Activated CD8-positive, alpha-beta memory T cell treated with anti-CD3 and anti-CD28 coated beads for 48 hours (primary cell): ENCODE measurements at places on chromosomes 6 and 20.

- no peak for DNase-seq
Measured at GRCh38 chr6:38054527-38055202, 235.1 kb downstream of the ZFAND3 start.

GRCh38 chr20:45251884-45252560, 2.3 kb downstream of the SLPI start:
- no peak for DNase-seq

GRCh38 chr6:25290306-25291060, 11.3 kb downstream of the CARMIL1 start:
- no peak for DNase-seq

DNA sequence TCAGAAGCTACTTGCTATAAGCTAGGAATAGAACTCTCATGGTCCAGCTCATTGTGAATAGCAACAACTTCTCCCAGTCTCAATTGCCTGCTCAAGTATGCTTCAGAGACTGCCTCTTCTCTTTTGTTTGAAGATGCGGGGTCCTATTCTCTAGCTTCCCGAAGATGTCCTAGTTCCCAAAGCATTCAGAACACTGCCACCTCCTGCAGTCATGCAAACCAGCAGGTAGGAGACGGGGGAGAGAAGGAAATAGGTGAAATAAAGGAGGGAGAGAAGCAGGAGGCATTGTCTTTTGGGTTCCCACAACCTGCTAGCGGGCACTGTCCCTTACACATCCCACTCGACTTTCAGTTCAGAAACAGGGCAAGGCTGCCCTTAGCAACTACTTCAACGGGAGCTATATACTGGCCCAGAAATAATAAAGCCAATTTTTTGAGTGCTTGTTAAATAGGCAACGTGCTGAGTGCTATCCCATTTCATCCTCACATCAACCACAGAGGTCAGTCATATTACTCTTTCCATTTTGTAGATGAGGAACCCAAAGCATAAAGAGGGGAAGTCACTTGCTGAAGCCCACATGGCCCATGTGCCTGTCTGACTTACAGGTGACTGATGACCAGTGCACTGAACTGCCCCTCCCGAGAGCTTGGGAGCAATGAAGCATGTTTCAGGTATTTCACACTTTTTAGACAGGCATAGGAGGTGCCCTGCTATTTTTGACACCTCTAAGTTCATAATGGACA, 61.9 kb upstream of the ATXN1 start:
- no peak for DNase-seq

DNA sequence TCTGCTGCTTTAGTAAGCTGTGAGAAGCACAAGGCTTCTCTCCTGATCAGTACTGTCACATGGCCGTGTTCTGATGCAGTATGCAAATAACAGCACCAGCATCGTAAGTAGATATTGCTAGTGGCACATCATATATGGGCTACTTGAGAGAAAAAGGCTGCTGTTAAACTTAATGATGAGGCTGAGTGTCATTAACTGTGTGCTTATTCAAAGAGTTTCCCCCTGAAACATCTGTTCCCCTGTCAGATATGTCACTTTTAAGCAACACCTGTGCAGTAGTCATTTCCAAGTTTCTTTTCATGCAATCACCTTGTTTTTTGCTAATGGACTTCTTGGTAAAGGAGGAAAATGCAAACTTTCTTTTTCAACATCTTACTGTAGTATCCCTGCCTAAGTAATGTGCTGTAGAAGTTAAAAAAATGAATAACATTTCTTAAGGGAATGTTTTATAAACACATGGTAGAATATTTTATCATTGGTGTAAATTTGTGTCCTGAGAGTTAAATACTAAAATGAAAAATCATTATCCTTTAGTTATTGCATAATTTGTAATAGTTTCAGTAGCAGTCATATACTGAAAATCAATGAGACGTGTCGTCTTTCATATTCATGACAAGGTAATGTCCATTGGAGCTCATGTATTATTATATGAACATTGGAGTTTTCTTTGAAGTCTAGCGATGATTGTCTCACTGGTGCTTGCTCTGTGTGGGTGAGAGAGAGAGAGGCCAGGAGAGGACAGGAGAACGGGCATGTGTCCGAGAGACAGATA, 366.3 kb downstream of the CDKAL1 start:
- no peak for DNase-seq

GRCh38 chr6:13485923-13486562, 1.4 kb downstream of the GFOD1 start:
- no peak for DNase-seq

DNA sequence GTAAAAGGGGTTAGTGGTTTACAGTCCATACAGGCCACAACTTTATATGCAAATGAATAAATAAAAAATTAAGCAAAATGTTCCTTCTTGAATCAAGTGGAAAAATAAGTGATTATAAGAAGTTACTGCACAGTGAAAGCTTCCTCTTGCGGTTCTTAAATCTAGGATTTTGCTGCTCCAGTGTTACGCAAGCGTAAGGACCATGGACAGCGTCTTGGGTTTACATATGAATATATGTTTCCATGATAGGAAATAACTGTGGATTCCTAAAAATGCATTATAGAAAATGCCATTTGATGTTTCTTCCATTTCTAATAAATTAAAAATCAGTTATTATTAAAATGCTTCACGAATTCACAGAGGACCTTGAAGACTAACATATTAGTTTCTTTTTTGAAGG, 176.6 kb upstream of the POU3F2 start:
- no peak for DNase-seq

- no peak for DNase-seq
Measured at GRCh38 chr6:149489967-149490366, 5.2 kb upstream of the ZC3H12D start.

DNA sequence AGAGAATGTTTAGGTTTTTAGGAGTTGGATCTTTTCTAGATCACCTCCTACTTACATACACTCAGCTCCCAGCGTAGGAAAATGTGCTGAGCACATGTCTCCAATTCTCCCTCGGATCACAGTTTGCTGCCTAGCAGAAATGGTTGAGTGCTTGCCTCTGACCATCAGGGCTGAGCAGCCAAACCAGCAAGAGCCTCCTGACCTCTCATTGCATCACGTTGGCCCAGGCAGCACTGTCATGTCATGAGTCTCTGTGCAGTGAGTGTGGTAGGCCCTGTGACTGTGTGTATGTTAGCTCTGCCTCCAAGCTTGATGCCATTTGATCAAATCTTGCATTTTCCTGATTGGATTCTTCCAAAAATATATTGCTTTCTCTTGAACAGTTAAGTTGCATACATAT, 112.0 kb downstream of the LRRC1 start:
- no peak for DNase-seq

- DNase-seq = no peak
Measured at GRCh38 chr6:109381061-109381746, 1.1 kb downstream of the CD164 start.

DNA sequence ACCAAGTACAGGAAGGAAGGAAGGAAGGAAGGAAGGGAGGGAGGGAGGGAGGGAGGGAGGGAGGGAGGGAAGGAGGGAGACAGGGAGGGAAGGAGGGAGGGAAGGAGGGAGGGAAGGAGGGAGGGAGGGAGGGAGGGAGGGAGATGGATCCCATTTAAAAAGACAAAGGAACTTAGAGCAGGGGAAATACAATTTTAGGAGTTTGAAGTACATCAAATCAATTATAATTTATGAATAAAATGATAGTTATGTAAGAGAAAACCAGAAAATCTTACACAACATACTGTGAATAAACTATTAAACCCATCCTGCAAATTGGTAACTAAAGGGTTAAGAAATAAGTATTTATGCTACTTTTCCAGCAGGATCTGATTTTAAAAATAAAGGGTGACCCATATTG, 475.9 kb downstream of the HDGFL1 start:
- no peak for DNase-seq

DNA sequence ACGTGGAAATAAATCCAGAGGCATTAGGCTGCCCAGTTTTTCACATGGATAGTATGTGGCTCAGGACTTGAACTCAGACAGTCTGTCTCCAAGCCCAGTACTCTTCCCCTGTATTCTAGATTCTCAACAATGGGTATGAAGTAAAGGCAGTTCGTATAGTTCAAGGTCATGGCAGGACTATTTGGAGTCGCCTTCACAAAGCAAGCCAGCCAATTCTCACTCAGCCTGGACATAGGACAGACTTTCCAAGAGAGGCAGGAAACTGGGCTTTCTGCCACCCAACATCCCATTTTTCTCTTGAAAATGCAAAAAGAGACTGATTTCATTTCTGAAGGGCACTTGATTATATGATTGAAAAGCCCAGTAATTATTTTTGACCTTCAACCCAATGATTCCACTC, 111.0 kb downstream of the EDN1 start:
- no peak for DNase-seq

- no peak for DNase-seq
Measured at GRCh38 chr6:139648430-139649000, 274.1 kb upstream of the CITED2 start.

DNA sequence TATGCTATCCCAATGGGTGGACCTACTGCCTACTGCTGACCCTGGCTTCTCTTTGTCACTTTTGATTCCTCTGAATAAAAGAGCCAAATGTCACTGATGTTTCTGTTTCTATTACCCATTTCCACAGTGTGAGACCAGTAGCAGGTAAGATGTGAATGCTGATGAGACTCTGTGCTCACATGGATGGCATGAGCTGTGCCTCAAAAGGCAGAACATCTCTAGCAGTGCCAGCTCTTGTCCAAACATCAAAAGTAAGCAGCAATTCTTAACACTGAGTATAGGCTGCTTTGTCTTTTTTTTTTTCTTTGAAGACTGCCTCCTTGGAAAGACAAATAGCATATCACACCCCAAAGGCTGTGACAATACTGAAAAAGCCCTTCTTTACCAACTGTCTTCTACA, 459.2 kb upstream of the RUNX2 start:
- DNase-seq = no peak

GRCh38 chr20:37726321-37726720, 32.5 kb downstream of the CTNNBL1 start:
- no peak for DNase-seq

DNA sequence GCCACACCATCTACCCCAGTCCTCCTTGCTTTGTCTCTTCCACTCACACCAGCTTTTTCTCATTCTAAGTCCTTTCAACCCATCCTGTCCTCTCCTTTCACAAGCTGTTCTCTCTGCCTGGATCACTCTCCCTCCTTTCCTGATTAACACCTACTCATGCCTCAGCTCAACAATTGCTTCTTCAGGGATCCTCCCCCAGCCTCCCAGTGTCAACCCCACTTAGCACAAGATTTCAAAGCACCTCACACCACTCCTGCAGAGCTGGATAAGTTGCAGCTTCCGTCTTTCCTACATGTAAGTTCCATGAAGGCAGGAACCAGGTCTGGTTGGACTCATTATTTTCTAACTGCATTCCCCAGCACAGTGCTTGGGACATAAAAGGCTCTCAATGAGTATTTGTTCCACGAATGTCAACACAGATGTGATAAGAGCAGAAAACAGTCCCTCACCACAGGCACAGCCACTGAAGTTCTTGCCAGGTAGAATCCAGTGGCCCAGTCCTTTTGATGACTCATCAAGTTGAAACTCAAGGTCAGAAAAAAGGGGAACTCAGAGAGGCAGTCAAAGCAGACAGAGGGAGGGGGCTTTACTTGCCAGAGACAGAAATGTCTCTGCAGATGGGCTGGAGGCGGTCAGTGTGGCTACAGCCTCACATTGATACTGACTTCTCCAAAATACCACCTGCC, 193.4 kb upstream of the PRDM1 start:
- DNase-seq = no peak

GRCh38 chr6:84556541-84557335, 207.7 kb downstream of the TBX18 start:
- no peak for DNase-seq

- DNase-seq = no peak
Measured at GRCh38 chr6:79984261-79984660, 20.2 kb upstream of the TTK start.

DNA sequence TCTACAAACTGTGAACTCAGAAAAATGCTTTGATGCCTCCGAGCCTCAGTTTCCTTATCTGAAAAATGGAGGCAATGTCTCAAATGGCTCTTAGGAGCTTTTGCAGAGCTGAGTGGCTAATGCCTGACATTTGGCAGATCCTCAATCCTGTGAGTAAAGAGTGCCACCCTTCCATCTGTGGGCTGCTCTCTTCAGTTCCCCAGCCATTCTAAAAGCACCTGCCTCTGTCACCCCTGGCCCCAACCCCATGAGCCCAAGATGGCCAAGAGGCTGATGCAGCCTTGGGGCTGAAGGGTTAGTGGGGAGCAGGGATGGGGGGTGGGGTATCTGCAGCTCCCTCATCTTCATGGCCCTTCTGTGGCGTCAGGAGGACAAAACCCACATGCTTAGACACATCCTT, 14.5 kb upstream of the GUCA1A start:
- DNase-seq = no peak

DNA sequence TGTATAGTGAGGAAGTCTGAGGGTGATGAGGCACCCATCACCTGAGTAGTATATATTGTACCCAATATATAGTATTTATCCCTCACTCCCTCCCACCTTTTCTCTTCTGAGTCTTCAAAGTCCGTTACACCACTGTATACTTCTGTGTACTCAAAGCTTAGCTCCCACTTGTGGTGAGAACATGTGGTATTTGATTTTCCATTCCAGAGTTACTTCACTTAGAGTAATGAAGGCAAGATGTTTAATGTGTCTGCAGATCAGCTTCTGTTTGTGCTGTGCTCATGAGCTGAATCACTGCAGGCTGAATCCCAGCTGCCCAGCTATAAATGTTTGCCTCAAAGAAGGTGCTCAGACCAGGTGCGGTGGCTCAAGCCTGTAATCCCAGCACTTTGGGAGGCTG, 139.3 kb upstream of the FOXA2 start:
- DNase-seq = no peak

DNA sequence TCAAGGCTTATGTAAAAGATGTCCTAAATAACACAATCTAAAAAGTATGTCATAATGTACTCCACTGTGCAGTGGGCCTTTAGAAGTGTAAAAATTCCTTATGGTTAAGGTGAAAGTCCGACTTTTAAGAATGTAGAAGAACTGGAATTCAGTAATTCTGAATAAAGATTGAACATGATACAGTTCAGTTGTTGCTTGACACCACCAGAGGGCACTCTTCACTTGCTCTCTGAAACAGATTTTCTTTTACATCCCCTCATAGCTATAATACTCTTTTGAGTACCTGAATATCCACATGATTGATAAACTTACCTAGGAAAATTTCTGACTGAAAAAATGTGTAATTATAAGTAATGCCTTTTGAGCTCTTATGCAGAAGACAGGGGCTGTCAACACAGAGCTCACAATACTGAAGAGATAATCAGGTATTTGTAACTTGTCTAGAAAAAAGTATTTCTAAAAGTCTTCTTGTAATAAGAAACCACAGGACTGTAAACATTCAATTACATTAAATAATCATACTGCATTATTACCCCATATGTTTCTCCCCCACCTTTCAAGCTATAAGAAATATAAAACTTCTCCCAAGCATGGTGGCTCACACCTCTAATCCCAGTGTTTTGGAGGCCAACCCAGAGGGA, 92.1 kb downstream of the POPDC3 start:
- DNase-seq = no peak

DNA sequence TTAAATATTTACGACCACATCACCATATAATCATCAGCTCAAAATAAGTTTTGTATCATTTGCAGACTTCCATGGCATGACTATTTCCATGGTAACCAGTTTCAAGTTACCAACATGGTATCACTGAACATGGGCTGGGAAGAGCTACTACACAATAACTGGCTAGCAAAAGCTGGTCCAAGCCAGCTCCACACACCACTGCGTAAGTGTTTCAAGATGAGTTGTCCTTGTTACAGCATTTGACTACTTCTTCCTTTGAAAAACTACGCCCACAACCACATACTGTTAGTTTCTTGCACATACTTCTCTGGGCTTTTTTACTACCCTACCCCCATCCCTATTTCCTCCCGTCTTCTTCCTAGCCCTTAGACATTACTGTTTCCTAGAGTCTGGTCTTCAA, 8.5 kb downstream of the CD164 start:
- DNase-seq = no peak
